MCF 10A (cell line): ENCODE measurements at places on chromosomes 11 and 22. TPM values are rescaled to one million over a fixed set of nuclear protein-coding genes. Genes with fewer than 3 reads are reported as not detected.

The OSM gene
- total RNA-seq: not detected in 2 replicates

The SLC43A3 gene
- 96.6 and 112 TPM in 2 replicates for total RNA-seq

- H3K4me3 ChIP-seq: no peak overlapping the region
- DNase-seq: no peak
- no peaks in the 10 kb centered on the region for H3K27me3 ChIP-seq
- peaks cover 14% of the 10 kb centered on the region for H3K4me1 ChIP-seq
- H3K36me3 ChIP-seq: peaks cover 26% of the 10 kb centered on the region
- H3K27ac ChIP-seq: no peak overlapping the region
Observed at GRCh38 chr22:42693763-42694683, 26.6 kb downstream of the A4GALT start.

DNA sequence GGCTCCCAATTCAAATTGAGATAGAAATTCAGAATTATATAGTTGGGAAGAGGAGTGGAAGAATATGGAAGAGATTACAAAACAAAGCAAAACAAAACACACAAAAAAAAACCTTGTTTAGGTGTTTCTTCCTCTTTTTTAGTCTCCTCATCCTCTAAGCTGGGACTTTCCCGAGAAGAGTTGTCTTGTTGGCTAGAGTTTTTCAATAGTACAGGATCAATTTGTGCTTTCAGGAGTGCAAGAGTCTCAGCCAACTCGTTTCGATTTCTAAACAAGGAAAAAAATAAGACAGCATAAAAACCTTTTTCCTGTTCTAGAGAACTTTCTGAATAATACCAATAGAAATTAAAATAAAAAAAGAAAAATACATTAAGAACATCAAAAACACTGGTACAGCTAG lies 87.8 kb upstream of the CLNS1A start:
- no peaks in the 10 kb centered on the region for H3K27me3 ChIP-seq
- no peak for DNase-seq
- no peak overlapping the region for H3K27ac ChIP-seq
- H3K36me3 ChIP-seq: peaks cover 47% of the 10 kb centered on the region
- no peaks in the 10 kb centered on the region for H3K4me1 ChIP-seq

DNA sequence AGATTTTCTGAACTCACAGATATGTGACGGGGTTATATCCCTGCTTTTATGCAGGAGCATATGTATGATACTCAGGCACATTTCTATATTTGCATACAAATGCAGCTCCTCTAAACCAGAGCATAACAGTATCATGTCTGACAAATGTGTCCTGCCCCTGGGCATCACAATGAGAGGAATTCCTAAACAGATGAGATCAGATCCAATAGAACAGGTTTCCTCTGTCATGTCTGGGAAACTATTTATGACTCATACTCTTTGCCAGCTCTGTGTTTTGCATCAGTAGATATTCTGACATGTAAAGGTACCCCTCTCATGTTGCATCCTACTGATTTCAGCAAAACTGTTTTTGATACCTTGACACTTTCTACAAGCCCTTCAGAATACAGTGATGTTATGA lies 29.4 kb downstream of the SYT9 start:
- no peak overlapping the region for H3K27ac ChIP-seq
- peak; percentile 51 for DNase-seq
- H3K4me3 ChIP-seq: no peak overlapping the region

DNA sequence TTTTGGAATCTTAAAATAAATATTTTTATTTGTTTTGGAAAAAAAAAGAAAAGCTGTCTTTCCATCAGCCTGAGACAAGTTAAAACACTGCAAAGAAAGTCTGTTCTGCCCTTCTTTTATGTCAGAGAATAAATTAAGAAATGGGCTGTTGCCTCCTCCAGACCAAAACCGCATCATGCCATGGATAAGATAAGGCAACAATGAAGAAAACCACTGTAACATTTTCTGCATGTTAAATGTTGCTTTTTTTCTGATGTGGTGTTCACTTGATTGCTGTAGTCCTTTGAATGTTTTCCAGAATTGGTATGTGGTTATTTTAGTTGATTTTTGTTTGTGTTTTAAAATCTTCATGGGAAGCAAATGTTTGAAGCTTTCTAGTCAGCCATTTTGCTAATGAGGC lies 319.2 kb upstream of the CNTN5 start:
- no peak overlapping the region for H3K4me3 ChIP-seq
- no peaks in the 10 kb centered on the region for H3K36me3 ChIP-seq

DNA sequence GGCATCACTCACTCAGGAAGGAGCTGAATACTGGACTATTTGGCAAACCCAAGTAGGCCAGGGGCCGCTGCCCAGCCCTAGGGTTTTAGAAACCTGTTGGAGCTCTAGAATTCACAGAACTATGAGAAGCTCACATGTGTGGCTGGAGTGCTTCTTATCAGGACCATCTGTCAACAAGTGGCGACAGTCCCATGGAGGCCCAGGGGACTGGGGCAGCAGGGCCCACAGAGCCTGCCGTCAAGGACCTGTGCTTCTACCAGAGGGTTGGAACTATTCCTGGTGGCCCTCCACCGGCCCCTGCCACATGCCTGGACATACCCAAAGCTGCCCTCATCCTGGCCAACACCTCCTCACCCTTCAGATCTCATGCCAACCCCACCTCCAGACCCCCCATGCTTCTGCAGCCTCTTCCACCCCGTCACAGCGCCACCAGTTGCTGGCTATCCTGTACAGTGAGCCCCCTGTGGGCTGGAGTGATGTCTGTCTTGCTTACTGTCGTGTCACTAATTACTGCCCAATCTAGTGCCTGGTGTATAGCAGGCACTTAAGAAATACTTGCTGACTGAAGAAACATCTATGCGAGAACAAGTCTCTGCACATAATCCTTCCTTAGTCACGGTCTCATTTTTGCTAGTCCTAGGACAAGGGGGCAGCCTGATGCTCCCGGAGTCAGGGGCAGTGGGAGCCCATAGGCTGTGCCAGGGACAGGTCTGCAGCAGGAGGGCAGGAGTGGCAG lies 27.2 kb upstream of the RASL10A start:
- no peak overlapping the region for H3K27ac ChIP-seq
- H3K4me3 ChIP-seq: no peak overlapping the region
- H3K4me1 ChIP-seq: peaks cover 29% of the 10 kb centered on the region
- no peak for DNase-seq

DNA sequence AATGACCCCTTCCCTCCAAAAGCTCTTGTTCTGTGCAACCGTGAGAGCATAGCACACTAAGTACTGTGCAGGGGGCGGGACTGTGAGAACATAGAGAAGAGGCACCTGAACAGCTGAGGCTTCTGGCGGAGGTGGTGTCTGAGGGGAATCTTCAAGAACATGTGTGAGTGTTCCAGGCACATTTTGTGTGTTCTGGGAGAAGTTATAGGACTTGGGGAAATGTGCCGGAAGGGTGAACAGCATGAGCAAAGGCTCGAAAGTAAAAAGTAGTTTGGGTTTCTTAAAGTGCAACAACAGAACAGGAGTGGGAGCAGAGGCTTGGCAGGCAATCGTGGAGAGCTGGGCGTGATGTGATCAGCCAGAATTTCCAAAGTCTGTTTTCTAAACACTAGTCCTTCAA lies 12.4 kb upstream of the SYN3 start:
- no peaks in the 10 kb centered on the region for H3K27me3 ChIP-seq
- peaks cover 12% of the 10 kb centered on the region for H3K4me1 ChIP-seq
- H3K27ac ChIP-seq: no peak overlapping the region

- peak; percentile 73 for DNase-seq
- H3K4me3 ChIP-seq: peak overlapping the region; percentile 89
- H3K27me3 ChIP-seq: no peaks in the 10 kb centered on the region
- H3K27ac ChIP-seq: peak overlapping the region; percentile 97
- H3K4me1 ChIP-seq: peaks cover 34% of the 10 kb centered on the region
Observed at GRCh38 chr22:19943082-19944026, 1.7 kb upstream of the TXNRD2 start.

- no peaks in the 10 kb centered on the region for H3K27me3 ChIP-seq
- no peak overlapping the region for H3K27ac ChIP-seq
- H3K4me1 ChIP-seq: peaks cover 14% of the 10 kb centered on the region
- no peaks in the 10 kb centered on the region for H3K36me3 ChIP-seq
- DNase-seq: no peak
- H3K4me3 ChIP-seq: no peak overlapping the region
Observed at GRCh38 chr11:95247127-95247684, 16.2 kb upstream of the SESN3 start.

DNA sequence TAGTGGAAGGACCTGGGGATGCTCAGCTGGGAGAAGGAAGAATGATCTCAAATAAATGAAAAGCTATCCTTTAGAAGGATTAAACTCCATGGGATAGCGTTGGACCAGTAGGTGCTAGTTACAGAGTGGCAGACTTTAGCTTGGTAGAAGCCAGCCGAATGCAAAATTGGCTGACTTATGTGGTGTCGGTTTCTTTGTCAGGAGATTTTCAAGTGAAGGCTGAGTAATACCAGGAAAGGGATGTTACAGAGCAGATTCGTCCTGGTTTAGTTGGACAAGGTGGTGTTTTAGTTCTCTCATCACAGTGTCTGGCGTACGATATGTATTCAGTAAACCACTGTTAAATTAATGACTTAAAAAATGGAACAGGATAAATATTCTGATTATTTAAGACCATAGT lies 26.0 kb downstream of the FDX1 start:
- no peak overlapping the region for H3K4me3 ChIP-seq
- peaks cover 20% of the 10 kb centered on the region for H3K36me3 ChIP-seq
- H3K27me3 ChIP-seq: no peaks in the 10 kb centered on the region

DNA sequence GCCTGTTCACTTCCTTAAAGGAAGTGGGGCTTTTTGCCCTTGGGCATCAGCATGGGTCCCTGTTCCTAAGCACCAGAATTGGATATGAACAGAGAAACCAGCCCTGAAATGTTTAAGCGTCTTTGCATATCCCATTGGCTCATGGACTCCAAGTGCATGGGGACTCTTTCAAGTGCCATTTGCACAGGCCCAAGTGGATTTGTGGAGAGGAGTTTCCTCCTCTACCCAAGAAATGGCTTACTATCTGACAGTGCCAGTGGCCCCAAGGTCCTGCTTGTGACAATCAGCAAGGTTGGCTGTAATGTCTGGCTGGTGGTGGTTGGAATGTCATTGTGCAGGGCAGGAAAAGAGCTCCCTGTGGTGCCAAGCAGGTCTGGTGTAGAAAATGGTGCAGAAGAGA lies 4.0 kb downstream of the TOMM22 start:
- DNase-seq: no peak
- no peak overlapping the region for H3K27ac ChIP-seq
- H3K36me3 ChIP-seq: peaks cover 85% of the 10 kb centered on the region
- peaks cover 5% of the 10 kb centered on the region for H3K4me1 ChIP-seq
- H3K4me3 ChIP-seq: no peak overlapping the region
- H3K27me3 ChIP-seq: no peaks in the 10 kb centered on the region

GRCh38 chr11:646214-646613 lies 9.1 kb downstream of the DRD4 start:
- no peak overlapping the region for H3K4me3 ChIP-seq
- H3K36me3 ChIP-seq: peaks cover 75% of the 10 kb centered on the region
- no peak for DNase-seq
- H3K27me3 ChIP-seq: no peaks in the 10 kb centered on the region
- no peak overlapping the region for H3K27ac ChIP-seq

DNA sequence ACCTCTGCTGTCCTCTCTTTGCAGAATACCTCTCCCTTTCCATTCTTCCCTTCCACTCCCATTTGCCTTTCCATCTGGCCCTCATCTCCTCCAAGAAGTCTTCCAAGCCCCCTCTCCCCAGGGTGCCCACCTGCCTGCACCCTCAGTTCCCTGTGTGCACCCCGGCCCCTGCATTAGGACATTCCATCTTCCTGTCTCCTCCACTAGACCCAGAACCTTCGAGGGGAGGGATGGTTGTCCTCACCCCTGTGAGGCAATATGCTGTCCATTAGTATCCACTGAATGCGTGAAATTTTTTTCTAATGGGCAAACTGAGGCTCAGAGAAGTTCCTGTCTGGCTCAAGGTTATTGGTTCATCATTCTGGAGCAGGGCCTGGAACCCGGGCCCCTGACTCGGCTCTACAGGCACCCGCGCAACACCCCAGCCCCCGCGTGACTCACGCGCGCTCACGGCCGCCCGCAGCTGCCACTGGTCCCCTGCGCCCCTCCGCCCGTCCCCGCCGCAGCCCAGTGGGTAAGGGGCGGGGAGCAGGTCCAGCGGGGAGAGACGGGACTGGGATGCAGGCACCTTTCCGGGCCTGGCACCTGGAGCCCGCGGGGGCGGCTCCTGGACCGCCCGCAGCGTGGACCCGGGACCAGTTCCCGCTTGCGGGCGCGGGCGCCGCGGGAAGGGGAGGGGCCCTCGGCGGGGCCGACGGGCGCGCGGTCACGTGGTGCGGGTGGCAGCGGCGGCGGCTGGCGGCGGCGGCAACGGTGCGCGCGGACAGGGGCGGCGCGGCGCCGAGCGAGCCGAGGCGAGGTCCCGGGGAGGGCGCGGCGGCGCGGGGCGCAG lies 7.0 kb downstream of the SEPTIN3 start:
- H3K27me3 ChIP-seq: peaks cover 30% of the 10 kb centered on the region
- no peak overlapping the region for H3K27ac ChIP-seq
- DNase-seq: no peak
- no peaks in the 10 kb centered on the region for H3K36me3 ChIP-seq
- no peaks in the 10 kb centered on the region for H3K4me1 ChIP-seq

GRCh38 chr11:95568281-95568680 lies 221.3 kb downstream of the FAM76B start:
- H3K4me3 ChIP-seq: no peak overlapping the region
- no peaks in the 10 kb centered on the region for H3K36me3 ChIP-seq
- H3K27ac ChIP-seq: no peak overlapping the region
- H3K27me3 ChIP-seq: no peaks in the 10 kb centered on the region
- DNase-seq: no peak
- H3K4me1 ChIP-seq: peaks cover 7% of the 10 kb centered on the region

DNA sequence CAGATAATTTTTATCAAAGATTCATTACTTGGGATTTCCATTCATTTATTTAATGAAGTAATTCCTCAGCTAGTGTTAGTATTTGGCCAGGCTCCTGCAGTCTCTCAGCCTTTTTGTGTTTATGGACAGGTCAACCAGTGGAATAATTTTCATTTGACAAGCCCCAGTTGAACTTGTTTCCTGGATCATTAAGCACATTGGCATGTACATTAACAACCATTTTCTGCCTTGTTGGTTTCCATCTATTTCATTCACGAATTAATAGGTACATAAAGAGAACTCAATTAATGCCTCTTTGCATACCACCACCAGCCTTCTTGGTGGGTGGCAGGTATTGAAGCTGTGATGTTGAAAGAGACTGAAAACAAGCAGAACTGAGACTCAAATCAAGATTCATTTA lies 745.2 kb downstream of the KCNA4 start:
- H3K4me3 ChIP-seq: no peak overlapping the region
- no peaks in the 10 kb centered on the region for H3K4me1 ChIP-seq
- no peak for DNase-seq
- H3K27ac ChIP-seq: no peak overlapping the region
- no peaks in the 10 kb centered on the region for H3K27me3 ChIP-seq

GRCh38 chr11:36091256-36091811 lies 147.5 kb downstream of the LDLRAD3 start:
- H3K4me3 ChIP-seq: no peak overlapping the region
- DNase-seq: no peak
- no peaks in the 10 kb centered on the region for H3K27me3 ChIP-seq
- peaks cover 6% of the 10 kb centered on the region for H3K4me1 ChIP-seq
- H3K27ac ChIP-seq: no peak overlapping the region
